ENCODE measurements at places on chromosomes 5 and 9.

GRCh38 chr9:94802251-94802650 lies 75.8 kb downstream of the AOPEP start:
- DNase-seq: no peak

GRCh38 chr5:120464627-120465435 lies 731 bp downstream of the PRR16 start:
- DNase-seq: no peak

- no peak for DNase-seq
Observed at GRCh38 chr5:140647042-140647419, 399 bp downstream of the NDUFA2 start.

- DNase-seq: no peak
Observed at GRCh38 chr9:78905986-78906755, 609.2 kb downstream of the PSAT1 start.

GRCh38 chr9:36424289-36425055 lies 24.4 kb upstream of the RNF38 start:
- no peak for DNase-seq

DNA sequence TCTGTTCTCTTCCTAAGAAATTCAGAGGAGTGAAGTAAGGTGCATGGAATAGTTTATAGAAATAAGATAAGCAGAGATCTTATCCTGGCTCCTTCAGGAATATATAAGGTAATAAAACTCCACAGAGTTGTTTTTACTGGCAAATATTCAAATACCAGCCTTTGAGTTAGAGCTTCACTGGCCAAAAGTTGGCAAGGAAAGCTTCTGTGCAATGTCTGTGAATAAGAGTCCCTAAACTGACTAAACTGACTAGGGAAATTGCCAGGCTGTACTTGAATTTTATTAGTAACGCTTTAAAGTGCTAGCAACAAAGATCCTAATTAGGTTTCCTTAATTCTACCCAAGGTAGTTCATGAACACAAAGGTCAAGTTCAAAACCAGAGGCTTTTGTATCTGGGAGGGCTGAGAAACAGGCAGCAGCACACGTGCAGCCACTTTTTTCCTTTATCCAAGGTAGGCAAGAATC lies 131.1 kb upstream of the MPDZ start:
- no peak for DNase-seq

GRCh38 chr5:77360973-77361372 lies 131.1 kb downstream of the WDR41 start:
- DNase-seq: no peak

DNA sequence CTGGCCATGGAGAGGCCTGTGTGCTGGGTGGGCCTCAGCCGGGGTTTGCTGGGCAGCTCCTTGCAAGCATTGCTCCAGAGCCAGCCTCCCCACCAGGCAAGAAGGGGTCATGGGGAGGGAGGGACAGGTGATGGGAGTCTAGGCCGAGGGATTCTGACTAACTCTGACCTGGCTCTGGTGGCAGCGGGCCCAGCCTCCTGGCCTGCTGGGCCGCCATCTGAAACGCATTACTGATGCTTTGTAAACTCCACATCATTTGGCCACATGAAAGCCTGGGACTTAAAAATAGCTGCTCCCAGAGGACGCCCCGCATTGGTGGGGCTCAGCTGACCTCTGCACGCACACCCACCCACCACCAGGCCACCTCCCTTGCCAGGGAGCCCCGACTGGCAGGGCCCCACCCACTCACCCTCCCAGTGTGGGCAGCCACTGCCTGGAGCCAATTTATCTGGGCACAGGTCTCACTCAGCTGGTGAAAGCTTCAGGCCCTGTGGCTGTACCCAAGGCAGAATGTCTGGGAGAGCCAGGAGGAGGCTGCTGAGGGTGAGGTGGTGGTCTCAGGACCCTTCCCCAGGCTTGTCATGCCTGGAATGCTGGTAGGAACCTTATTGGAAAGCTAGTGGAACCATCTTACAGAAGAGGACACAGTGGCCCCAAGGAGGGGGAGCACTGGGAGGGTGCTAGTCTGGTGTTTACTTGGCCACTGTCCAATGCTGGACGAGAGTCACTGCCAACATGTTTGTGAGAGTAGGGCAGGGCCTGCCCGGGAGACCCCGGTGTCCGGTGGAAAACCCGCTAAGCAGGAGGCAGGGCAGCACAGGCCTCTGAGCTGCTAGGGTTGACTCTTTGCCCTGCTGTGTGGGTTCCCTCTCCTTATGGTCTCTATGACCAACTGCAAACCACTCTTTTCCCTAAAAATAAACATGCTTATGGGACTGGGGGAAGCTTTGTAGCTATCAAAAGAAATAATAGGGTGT lies 10.8 kb downstream of the TCF7 start:
- DNase-seq: no peak

- DNase-seq: no peak
Observed at GRCh38 chr5:22226423-22226822, 626.7 kb downstream of the CDH12 start.

- DNase-seq: no peak
Observed at GRCh38 chr5:136698970-136699369, 333.6 kb upstream of the TRPC7 start.

DNA sequence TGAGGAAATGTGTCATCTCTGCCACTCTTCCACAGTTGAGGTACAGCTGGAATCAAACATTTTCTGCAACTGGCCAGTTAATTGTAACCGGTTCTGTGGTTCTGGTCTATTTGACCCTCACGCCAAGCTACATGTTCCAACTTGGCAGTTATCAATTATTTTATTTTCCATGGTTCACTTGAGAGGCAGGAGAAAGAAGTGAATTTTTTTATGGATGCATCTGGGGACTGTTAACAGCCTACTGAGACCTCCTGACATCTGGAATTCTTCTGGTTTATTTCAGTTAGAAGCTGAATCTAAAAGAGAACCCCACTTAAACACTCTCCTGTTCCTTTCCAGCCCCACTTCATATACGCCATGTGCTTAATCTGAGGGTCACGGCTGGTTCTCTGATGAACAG lies 372.3 kb downstream of the DNAH5 start:
- no peak for DNase-seq

- DNase-seq: no peak
Observed at GRCh38 chr9:82367929-82368328, 379.4 kb downstream of the SPATA31D1 start.

- no peak for DNase-seq
Observed at GRCh38 chr5:125219710-125220109, 473.3 kb upstream of the ZNF608 start.

DNA sequence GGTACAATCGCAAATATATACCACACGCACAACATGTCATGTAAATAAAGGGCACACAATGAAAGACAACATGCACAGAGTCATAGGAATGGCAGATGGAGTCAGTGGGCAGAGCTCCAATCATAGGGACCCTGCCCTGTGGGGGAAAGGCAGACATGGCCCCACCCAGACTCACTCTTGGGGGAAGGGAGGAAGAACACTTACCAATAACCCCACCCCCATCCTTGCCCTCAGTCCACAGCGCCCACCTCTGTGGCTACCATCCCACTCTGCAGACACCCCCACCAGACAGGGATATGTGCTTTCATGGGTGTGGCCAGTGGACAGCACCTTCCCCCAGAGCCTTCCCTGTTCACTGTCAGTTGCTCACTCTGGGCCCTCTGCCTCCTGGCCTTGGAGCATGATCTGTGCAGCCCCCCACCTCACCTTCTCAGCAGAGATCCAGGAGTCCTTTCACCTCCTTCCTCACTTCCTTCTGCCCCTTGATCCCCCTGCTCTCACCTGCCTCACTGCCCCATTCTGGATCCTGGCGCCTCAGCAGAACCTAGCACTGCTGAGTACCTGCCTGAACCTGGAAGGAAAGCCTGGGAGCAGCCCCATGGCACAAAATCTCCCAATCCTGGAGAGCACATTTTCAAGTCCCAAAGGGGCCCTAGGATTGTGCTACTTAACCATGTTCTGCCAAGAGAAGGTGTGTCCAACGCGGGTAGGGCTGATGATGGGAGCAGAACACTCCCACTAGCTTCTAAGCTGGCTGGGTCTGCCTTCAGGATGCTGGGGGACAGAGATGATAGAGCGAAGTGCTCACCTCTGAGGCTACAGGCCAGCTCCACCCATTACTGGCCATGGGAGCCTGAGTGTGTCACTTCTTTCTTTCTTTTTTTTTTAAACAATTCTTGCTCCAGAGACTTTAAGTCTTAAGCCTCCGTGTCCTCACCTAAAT lies 1.5 kb upstream of the PHF19 start:
- no peak for DNase-seq

- peak; percentile 55 for DNase-seq
Observed at GRCh38 chr5:151020304-151021110, at the start of gene GPX3. GPX3 (plus strand) TSS chr5:151020591; CDS start chr5:151020655, 64 bp downstream.

DNA sequence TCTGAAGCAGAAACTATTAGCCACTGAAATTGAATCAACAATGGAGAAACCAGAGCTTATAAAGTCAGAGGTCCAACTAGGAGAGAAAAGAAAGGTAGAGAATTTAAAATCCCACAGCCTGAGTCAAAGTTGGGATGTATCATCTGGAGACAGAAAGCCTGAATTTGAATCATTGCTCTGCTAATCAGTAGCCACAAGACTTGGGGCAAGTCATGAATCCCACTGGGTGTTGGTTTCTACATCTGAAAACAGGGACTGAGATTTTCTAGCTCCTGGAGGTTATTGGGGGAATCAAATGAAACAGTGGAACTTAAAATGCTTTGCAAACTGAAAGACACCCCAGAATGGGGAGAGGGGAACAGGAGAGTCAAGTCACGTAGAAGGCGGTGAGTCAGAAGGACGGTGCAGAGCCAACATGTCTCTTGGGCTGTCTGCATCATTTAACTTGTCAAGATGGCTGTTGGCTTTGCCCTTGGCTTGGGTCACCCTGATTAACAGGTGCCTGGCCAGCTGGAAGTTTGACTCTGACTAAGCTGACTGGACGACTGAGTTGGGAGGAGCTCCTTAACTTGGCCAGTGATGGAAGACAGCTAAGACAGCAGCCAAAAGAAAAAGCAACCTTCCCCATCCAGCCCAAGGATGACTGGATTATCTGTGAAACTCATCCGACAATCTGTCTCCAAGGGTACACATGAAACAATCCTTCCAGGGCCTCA lies 60.6 kb upstream of the ADRA1B start:
- DNase-seq: no peak

DNA sequence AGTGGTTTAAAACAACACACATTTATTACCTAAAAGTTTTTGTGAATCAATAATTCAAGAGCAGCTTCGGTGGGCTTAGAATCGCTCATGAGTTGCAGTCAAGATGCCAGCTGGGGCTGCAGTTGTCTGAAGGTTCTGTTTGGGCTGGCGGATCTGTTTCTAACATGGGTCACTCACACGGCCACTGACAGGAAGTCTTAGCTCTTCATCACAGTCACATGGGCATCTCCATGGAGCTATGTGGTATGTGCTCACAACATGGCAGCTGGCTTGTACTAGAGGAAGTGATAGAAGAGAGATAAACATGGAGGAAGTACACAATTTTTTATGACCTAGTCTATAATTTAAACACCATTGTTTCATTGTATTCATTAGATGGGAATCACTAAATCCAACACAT lies 11.2 kb downstream of the KLHL9 start:
- DNase-seq: no peak

DNA sequence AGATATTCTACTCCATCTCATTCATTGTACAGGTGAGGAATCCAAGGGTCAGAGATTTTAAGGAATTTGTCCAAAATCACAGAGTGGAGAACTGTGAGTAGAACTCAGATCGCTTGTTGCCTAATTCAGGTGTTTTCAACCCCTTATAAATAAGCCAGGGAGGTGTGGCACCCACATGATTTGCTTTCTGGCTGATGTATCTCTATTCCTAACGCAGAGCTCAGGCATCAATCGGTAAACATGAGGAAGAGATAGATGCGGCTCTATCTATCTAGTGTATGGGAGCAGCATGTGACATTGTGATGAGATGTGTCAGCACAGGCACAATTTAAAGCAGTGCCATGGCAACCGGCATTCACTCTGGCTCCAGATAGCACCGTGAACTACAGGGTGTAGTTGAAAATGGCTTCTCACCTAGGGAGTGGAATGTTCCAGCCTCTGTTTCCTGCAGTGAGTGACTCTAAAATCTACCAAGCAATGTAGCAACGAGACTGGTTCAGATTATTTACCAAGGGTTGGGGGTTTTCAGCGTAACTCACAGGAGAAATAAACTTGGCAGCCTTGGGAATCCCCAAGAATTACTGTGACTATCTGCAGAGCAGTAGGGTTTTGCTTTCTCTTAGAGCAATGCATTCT lies 53.4 kb upstream of the SUB1 start:
- no peak for DNase-seq

DNA sequence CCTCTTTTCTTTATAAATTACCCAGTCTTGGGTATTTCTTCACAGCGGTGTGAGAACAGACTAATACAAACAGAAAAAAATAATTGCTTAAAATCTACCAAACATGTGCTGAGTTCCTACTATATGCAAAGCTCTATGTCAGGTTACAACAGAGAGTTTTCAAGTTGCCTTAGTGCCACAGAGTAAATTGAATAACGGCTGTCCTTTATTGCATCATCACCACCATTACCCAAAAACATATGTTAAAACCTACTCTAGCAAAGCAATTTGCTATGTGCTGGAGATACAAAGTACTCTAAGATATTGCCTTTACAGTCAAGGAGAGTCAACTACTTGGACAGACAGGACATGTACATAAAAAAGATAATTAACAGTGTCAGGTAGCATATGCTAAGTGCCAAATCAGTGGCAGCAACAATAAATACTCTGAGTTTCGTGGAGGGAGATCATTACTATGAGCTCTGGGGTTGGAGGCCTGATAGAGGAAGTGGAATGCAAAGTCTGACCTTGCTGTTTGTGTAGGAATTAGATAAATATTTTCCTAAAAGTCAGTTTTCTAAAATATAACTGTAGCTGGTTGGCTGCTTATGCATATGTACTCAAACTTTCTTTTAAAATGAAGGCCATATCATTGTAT lies 1058.7 kb upstream of the WWC1 start:
- no peak for DNase-seq

DNA sequence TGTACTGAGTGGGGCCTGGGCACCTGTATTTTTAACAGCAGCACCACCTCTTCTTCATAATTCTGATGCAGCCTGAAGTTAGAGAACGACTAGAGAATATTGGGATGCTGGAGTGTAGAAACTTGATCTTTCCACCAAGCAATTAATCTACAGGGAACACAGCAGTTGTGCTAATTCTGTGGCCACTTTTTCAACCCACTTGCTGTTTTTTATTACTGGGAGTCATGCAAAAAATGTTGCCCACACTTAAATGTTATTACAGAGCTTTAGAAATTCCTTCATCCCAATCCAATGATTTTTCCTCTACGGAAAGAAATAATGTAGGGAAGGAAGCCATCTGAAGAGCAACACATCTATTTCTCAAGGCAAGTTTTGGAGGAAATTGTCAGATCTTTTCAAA lies 190.9 kb upstream of the TUT7 start:
- DNase-seq: no peak

DNA sequence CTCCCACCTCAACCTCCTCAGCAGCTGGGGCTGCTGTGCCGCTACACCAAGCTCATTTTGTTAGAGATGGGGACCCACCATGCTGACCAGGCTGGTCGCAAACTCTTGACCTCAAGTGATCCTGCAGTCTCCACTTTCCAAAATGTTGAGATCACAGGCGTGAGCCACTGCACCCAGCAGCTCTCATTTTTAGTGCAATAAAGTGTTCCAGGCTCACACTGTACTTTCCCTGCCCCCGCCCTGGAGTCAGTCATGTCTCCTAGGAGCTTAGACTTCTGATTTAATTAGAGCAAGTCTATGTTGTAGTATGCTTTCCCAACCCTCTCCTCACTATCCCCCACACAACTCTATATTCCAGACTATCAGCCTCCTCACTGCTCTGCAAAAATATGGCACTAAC lies 238.0 kb upstream of the ACTBL2 start:
- DNase-seq: no peak

Measured in NCI-H510A (cell line).